ENCODE measurements at places on chromosomes 7 and 10.

DNA sequence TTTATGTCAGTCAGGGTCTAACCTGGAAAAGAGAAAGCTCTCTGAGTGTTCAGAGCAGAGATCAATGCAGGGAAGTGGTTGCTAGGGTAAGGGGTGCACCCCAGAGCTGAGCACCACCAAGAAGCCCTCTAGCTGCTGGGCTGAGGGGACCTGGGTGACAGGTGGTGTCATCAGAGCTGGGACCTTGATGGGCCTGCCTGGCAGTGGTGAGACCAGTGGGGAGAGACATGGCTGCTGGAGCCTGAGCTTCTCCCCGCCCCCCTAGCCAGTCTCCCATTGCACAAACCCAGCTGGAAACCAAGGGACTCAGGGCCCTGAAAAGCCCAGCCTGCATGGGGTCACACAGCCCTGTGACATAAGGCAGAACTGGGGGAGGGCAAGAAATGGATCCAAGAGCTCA, 49.1 kb upstream of the OSBPL3 start:
- no peak for DNase-seq

GRCh38 chr10:62343000-62343399, 31.2 kb upstream of the ZNF365 start:
- DNase-seq = no peak

DNA sequence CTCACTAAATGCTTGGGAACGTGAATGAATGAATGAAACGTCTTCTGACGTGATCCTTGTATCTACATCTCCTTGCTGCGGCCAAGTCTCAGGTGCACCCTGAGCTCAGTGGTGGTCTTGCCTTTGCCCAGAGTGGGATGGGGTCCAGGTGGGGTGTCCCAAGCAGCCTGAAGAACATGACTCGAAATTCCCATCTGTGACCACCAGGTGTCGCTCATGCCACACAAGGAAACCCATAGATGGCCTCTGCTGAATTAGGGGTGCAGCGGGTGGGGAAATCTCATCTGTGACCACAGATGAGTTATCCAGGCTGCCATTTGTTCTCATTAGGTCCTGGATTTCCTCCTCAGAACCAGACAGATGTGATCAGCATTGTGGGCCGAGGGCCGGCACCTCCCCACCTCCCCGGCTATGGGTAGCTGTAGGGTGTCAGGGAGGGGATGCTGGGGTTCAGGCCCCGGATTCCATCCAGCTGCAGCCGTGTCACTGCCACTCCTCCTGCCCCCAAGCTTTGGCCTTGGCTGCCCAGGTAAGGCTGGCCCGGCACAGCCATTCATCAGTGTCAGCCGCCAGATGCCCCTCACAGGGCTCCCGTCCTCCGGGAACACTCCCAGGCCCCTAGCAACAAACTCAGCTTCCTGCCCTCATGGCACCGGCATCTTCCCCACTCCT, 21.0 kb upstream of the GNA12 start:
- peak; percentile 60 for DNase-seq

DNA sequence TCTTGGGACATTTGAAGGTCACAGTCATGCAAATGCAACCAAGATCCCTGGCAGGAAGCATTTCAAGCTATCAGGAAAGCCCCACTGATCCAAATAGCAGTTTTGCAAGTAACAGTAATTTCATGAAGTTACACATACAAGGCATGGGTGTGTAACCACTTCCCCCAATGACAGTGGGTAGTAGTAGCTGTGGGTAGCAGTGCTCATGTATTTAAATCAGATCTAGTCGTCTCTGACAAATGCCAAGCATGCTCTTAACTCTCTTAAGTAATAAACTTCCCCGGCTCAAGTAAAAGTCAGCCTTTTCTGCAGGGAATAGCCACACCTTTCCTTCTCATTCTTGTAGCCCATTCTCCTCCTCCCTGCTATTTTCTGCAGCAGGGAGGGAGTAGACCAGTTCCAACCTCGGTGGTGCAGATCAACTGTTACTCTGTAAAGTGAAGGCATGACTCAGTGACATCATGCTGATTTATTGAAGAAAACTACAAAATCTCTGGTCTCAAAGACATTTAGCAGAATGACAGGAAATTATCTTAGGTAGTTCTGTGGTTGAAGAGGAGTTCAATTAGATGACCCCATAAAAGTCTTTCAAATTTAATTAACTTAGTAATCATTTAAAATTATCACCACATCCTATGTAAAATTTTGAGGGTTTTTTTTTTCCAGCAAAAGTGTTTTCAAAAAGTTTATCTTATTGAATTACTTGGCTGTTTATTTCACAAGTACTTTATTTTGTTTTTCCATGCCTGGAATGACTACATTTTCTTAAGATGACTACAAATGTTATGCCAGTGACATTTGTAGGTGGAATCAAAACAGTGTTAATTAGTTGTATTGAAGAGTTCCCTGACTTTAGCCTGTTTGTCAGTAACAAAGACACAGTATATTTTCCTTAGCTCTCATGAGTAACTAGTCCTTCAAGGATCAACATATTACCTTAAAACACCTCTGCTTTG, 568.3 kb downstream of the INHBA start:
- DNase-seq = peak; percentile 40

GRCh38 chr7:136087881-136088280, 110.7 kb upstream of the MTPN start:
- no peak for DNase-seq

DNA sequence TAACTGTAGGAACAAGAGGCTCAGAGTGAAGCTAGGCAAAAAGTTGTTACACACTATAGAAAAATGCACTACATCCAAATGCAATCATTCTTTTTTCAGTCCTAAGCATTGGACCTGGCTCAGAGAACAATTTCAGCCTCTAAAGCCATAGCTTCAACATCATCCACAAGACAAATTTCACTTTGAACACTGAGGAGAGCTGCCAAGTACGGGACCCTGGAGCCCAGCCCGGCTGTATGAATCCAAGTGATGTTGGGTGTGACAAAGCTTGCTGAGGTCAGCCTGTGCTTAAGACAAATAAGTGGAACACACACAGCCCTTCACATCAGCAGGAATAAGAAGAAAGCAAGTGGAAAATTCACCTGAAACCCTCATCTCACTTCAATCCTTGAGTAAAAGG, 233.1 kb upstream of the PFKP start:
- DNase-seq = no peak

- DNase-seq = peak; percentile 64
Observed at GRCh38 chr7:542713-543500, 23.3 kb upstream of the PDGFA start.

DNA sequence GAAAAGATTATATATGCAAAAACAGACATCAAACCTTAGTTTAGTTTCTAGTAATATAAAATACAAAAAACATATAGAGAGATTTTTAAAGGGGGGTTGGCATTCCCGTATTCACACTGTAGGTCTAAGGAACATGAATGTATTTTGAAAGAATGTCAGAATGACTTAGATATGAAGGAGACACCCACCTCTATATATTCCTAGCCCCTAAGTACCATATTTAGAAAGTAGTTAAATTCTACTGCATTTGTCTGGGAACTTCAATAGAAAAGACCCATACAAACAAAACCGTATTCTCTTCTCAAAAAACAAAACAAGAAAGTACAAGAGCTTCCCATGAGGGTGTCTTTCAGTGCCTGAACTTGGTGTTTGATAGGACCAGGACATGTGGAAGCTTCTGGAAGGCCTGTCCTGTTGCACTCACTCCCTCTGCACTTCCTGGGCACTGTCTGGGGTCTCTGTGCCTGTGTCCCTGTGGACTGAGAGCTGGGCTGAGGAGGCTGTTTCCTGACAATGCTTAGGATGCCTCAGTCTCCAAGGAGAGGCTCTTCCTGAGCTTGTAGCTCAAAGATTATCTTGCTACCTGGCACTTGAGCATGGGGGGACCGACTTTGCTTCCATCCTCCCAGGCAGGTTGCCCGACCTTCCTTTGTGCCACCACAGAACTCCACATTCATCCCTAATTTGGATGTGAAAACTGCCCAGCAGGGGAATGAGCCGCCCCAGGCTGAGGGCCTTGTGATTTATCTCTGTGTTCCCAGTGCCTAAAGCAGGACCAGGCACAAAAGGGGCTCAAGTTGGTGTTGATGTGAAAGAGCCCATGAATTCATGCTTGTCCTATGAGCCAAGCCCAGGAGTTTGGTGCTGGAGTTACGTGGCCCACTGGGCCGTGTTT, 44.4 kb upstream of the KLF6 start:
- DNase-seq = no peak

GRCh38 chr7:115984105-115984504, 46.5 kb downstream of the TFEC start:
- DNase-seq = peak; percentile 38

DNA sequence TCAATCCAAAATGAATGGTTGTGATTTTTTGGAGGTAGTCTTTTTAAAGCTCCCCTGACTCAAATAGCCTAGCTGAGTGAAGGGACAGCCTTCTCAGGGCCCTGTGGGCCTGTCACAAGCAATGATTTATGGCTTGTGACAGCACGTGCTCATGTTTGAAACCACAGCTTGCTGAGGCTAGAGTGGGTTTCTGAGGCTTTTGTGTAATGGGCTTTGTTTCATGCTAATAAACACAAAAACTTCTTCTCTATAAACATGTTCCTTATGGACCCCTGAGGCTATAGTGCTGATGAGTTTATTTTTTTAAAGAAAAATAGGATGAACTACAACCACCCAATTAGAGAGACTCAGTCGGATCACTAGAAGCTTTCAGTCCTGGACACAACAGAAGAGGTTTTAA, 36.1 kb upstream of the BET1 start:
- no peak for DNase-seq

GRCh38 chr7:151743481-151743983, 133.4 kb downstream of the PRKAG2 start:
- no peak for DNase-seq

GRCh38 chr7:139430443-139430842, 53.0 kb downstream of the KLRG2 start:
- peak; percentile 51 for DNase-seq

- peak; percentile 69 for DNase-seq
Observed at GRCh38 chr7:52944921-52945320, 90.5 kb upstream of the POM121L12 start.

DNA sequence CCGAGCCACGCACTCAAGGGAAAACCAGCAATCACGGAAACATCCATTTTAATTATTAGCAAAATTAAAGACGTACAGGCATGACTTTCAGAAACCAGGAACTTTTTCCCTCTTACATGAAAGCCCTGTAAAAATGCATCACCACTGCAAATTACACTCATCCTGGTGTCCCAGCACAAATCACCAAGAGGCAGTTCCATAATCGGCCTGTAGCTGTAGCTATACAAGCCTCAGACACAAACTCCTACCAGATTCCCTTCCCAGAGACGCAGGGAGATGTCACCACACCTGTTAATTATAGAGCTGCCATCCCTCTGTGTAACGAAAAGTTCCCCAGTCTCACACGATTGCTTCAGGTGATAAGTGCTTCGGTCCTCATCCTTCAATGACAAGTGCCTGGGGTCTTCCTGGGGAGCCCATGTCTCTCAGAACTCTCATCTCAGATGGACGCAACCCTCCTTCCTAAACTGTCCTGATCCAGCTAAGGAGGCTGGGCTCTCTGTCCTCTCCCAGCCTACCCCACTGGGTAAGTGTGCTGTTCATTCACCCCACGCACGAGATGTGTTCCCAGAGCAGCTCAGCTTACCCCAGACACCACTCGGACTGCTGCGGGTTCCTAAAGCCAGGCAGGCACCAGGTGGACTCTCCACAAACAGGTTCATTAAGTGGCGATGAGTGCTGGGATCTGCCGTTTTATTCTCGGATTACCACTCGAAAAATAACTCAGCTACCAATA, 5.9 kb downstream of the FGFR2 start:
- DNase-seq = no peak

DNA sequence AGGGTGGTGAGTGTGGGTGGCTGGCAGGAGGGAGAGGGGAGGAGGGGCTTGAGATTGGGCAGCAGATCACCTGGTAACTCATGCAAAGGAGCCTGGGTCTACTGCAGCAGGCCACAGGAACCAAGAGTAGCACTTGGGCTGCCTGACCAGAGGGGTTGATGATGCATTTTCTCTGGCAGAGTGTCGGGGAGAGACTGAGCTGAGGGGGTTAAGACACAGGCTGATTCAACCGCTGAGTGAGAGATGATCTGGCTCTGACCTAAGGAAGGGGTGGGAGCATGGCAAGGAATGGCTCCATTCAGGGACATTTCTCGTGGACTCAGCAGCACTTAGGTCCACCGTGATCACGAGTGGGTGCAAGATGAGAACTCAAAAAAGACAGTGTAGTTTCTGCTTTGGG, 115.5 kb upstream of the STK17A start:
- peak; percentile 50 for DNase-seq

DNA sequence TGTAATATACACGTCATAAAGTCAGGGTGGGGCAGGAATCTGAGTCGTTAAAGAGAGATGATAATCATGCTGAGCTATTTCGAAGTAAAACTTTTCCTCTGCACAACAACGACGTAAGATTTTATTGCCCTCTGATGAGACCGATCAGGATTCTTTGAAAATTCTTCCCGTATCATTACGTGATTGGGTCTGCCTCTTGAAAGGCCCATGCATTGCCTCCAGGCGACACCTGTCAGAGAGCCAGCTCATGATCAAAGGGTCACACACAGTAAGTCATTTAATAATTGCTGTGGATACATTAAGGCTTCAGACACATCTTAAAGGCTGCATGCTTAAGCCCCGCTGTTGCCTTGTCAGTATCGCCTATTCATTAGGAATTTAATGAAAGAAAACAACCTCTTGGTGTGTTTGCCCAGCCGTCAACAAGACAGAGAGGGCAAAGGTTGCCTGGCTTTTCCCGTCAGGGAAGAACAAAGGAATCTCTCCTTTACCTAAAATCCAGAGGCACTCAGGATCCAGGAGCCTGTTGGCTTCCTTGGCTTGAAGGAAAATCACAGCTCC, 189.0 kb upstream of the SH2B2 start:
- peak; percentile 13 for DNase-seq

DNA sequence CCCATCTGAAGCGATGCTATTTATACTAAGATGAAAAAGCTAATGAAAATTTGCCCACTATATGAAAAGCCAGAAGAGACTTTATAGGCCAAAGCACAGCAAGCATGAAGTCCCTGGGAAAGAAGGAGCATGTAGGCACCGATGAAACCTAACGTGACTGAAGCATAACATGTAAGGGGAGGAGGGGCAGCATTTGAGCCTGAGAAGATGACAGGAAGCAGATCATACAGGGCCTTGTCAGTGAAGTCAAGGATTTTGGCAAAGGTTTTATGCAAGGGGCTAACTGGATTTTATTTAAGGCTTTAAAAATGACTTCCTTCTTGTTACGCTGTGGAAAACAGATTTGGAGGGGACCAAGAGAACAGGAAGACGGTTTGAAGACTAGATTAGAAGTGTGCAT, 744.0 kb downstream of the PHTF2 start:
- DNase-seq = no peak

DNA sequence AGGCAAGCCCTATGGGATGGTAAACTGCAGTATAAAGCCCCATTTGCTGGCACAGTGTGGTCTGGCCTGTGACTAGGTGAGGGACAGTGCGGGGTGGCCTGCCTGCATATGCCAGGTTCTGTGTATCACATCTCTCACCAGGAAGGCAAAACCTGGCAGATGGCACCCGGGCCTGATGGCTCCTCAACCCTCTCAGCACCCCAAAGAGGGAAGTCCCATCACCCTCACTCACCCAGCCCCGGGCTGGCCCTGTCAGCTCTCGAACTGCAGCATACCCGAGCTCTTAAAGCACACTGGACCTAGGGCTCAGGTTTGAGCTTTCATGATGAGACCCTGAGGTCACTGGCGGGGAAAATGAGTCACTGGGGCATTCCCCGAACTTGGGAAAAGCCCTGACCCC, 130.5 kb downstream of the LHPP start:
- no peak for DNase-seq
